Suprapubic skin (tissue), 4 donors: ENCODE measurements at places on chromosomes 5 and 9.
A peak's percentile ranks its signal among the peaks of the same experiment; 100 is the strongest.

DNA sequence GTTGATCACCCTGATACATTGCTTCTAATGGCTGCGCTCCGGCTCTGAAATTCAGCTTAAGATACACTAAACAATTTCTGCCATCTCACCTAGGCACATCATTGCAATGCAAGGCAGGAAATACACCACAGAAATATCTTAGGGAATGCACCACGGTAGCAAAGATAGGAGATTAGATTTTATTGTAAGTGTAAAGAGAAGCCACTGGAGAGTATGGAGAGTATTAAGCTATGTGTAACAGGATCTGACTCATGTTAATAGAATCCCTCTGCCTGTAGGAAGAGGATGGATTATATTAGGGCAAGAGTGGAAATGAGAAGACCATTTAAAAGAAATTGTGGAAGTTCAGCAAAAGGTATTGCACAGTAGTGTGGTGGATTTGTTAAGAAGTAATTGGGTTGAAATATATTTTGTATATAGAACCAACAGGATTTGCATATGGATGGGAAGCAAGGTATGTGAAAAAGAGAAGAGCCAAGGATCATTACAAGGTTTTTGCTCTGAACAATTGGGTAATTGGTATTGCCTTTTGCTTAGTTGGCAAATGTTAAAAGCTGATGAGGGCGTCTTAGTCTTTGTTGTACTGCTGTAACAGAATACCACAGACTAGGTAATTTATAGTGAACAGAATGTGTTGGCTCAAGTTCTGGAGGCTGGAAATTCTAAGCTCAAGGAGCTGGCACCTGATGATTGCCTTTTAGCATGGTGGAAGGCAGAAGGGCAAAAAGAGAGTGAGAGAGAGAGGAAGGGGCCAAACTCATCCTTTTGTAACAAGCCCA is 636.1 kb downstream of the PSAT1 start:
- DNase-seq: no peak
- no peaks in the 10 kb centered on the region for H3K27me3 ChIP-seq
- no peaks in the 10 kb centered on the region for H3K36me3 ChIP-seq
- no peak overlapping the region for H3K27ac ChIP-seq
- H3K4me1 ChIP-seq: no peaks in the 10 kb centered on the region

- H3K36me3 ChIP-seq: no peaks in the 10 kb centered on the region
- no peak overlapping the region for H3K27ac ChIP-seq
- DNase-seq: no peak
- no peak overlapping the region for H3K4me3 ChIP-seq
Measured at GRCh38 chr9:90251316-90251715, 391.3 kb downstream of the DIRAS2 start.

DNA sequence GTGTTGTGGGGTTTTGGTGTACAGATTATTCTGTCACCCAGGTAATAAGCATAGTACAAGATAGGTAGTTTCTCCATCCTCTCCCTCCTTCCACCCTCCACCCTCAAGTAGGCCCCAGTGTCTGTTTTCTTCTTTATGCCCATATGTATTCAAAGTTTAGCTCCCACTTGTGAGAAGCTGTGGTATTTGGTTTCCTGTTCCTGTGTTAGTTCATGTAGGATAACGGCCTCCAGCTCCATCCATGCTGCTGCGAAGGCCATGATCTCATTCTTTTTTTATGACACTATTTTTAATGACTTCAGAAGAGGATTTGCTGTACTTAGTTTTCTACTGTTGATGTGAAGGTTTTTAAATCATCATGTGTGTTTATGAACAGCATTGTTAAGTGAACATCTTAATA is 11.9 kb downstream of the CCDC180 start:
- no peaks in the 10 kb centered on the region for H3K27me3 ChIP-seq
- H3K27ac ChIP-seq: no peak overlapping the region
- H3K4me1 ChIP-seq: no peaks in the 10 kb centered on the region
- H3K4me3 ChIP-seq: no peak overlapping the region

DNA sequence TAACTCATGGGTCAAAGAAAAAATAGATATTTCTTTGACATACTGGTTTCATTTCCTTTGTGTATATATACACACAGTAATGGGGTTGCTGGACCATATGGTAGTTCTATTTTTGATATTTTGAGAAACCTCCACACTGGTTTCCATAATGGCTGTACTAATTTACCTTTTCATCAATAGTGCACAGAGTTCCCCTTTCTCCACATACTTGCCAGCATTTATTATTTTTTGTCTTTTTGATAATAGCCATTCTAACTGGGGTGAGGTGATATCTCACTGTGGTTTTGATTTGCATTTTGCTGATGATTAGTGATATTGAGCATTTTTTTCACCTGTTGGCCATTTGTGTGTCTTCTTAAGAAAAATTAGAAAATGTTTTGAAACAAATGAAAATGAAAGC is 78.4 kb upstream of the CKMT2 start:
- no peak overlapping the region for H3K27ac ChIP-seq
- H3K36me3 ChIP-seq: no peaks in the 10 kb centered on the region
- no peak for DNase-seq
- no peaks in the 10 kb centered on the region for H3K4me1 ChIP-seq
- H3K27me3 ChIP-seq: no peaks in the 10 kb centered on the region

GRCh38 chr5:14937254-14937653 is 65.7 kb upstream of the ANKH start:
- DNase-seq: no peak
- H3K27me3 ChIP-seq: no peaks in the 10 kb centered on the region
- H3K36me3 ChIP-seq: no peaks in the 10 kb centered on the region
- no peaks in the 10 kb centered on the region for H3K4me1 ChIP-seq

GRCh38 chr9:132181796-132182313 is 20.0 kb downstream of the NTNG2 start:
- H3K27ac ChIP-seq: no peak overlapping the region
- H3K4me1 ChIP-seq: no peaks in the 10 kb centered on the region
- peaks cover 57% of the 10 kb centered on the region for H3K27me3 ChIP-seq
- no peak for DNase-seq
- H3K4me3 ChIP-seq: no peak overlapping the region

DNA sequence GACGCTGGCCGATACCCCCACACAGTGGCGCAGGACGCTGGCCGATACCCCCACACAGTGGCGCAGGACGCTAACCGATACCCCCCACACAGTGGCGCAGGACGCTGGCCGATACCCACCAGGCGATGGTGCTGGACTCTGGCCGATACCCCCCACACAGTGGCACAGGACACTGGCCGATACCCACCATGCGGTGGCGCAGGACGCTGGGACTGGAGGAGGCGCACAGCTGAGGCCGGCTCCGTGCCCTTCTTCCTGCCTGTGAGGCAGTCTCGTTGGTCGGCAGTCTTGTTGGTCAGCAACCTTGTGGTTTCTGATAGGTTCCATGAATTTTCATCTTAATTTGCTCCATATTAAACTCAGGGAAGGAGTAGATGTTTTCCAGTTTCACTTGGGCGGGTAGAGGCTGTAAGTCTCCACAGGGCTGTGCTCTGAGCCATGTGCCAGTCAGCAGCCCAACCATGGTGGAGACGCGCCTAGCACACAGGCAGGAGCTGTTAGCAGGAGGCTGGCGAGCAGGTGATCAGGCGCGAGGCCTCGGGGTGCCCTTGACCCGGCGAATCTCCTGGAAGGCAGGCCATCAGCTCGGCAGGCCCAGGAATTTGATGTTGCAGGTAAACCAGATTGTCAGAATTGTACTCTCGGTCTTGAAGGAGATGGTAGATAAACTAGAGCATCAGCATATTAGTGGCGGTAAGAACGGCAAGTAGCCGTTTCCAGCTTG is 75.6 kb downstream of the EHMT1 start:
- H3K27ac ChIP-seq: no peak overlapping the region
- H3K4me1 ChIP-seq: peaks cover 37% of the 10 kb centered on the region
- H3K27me3 ChIP-seq: no peaks in the 10 kb centered on the region

DNA sequence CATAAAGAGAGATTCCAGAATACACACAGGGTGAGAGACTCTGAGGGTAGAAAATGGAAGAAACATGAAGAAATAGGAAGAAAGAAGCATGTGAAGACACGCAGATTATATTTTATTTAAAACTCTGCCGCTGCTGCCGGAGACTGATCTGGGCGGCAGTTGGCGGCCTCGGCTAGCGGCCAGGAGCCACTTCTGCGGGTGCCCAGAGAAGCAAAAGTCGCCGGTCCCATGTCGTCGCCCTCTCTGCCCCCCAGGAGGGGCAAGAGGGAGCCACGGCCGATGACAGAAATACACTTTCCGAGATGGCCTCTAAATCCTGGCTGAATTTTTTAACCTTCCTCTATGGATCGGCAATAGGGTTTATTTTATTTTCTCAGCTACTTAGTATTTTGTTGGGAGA is 40.9 kb downstream of the ANKRD55 start:
- no peaks in the 10 kb centered on the region for H3K27me3 ChIP-seq
- no peaks in the 10 kb centered on the region for H3K36me3 ChIP-seq
- no peak overlapping the region for H3K4me3 ChIP-seq
- no peak overlapping the region for H3K27ac ChIP-seq

GRCh38 chr5:23064710-23065109 is 211.6 kb upstream of the CDH12 start:
- no peak overlapping the region for H3K4me3 ChIP-seq
- H3K27ac ChIP-seq: no peak overlapping the region
- H3K36me3 ChIP-seq: no peaks in the 10 kb centered on the region
- no peaks in the 10 kb centered on the region for H3K4me1 ChIP-seq

DNA sequence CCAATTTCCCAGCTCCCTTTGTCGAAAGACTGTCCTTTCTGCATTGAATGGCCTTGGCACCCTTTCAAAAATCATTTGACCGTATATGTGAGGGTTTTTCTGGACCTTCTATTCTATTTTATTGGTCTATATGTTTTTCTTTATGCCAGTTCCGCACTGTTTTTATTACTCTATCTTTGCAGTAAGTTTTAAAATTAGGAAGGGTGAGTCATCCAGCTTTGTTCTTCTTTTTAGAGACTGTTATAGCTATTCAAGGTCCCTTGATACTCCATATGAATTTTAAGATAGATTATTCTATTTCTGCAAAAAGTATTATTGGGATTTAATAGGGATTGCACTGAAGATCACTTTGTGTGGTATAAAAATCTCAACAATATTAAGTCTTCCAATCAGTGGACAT is 44.2 kb upstream of the STARD4 start:
- H3K36me3 ChIP-seq: no peaks in the 10 kb centered on the region
- H3K27ac ChIP-seq: no peak overlapping the region
- DNase-seq: no peak
- no peaks in the 10 kb centered on the region for H3K27me3 ChIP-seq
- H3K4me1 ChIP-seq: peaks cover 5% of the 10 kb centered on the region

DNA sequence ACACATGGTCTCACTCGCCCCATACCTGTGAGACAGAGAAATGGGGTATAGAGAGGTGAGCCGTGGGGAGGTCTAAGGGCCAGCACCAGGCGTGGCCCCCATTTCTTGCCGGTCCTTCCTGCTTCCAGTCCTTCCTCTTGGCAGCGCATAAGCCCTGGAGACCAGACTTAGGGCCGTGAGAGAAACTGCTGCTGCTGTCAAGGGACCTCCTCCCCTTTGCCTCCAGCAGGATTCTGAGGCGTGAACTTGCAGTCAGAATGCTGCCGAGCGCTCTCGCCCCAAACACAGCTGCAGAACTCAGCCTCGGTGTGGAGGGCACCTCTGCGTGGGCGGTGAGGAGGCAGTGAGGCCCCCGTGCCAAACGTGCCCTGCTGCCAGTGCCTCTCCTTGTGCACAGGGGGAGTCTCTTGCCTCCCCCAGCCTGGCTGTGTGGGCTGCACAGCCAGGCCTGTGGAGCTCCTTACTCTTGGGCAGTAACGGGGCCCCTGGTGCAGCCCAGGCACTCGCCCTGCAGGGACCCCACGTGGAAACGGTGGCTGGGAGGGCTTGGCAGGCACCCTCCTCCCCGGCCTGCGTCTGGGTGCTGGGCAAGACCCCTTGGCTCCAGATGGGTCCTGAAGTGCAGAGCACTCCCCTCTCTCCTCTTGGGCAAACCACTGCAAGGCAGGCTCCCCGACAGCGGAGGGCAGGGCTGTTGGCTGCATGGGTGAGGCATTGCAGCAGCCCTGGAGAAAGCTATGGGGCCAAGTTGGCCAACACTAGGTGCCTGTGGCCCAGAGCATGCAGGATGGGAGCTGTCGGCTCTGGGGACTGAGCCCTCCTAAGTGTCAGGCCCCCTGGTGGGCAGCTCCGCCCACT is 85.4 kb downstream of the RXRA start:
- H3K4me1 ChIP-seq: peaks cover 88% of the 10 kb centered on the region
- peaks cover 13% of the 10 kb centered on the region for H3K36me3 ChIP-seq
- H3K4me3 ChIP-seq: no peak overlapping the region
- no peaks in the 10 kb centered on the region for H3K27me3 ChIP-seq
- DNase-seq: no peak
- peak overlapping the region; percentile 81 for H3K27ac ChIP-seq

DNA sequence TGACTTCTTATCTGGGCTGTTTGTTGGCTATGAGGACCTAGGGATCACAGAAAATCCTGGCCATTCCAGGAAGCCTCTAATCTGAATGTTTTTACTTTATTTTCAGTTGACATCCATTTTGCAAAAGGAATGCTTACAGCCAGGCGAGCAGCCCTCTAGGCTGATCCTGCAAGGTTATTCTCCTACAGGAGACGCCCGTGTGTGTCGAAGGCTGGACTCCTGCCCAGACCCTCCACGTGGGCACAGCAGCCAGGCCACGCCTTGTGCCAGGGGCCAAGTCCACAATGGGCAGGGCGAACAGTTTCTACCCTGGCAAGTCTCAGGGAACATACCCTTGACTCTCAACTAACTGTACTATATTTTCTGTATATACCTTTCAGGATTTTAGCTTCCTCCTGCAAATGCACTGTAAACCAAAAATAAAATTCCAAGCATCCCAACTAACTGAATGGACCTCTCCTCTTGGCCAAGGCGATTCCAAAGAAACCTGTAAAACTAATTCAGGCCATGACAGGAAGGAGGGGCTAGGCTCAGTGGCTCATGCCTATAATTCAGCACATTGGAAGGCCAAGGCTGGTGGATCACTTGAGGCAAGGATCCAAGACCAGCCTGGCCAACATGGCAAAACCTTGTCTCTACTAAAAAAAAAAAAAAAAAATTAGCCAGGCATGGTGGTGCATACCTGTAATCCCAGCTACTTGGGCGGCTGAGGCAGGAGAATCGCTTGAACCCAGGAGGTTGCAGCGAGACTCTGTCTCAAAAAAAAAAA is 5.7 kb downstream of the CMBL start:
- H3K4me1 ChIP-seq: peaks cover 11% of the 10 kb centered on the region
- no peaks in the 10 kb centered on the region for H3K27me3 ChIP-seq
- no peak overlapping the region for H3K27ac ChIP-seq
- H3K4me3 ChIP-seq: no peak overlapping the region
- no peak for DNase-seq

- no peaks in the 10 kb centered on the region for H3K4me1 ChIP-seq
- H3K27ac ChIP-seq: no peak overlapping the region
- H3K4me3 ChIP-seq: no peak overlapping the region
- H3K36me3 ChIP-seq: peaks cover 47% of the 10 kb centered on the region
- no peak for DNase-seq
Measured at GRCh38 chr5:119476341-119476740, 24.0 kb downstream of the HSD17B4 start.

DNA sequence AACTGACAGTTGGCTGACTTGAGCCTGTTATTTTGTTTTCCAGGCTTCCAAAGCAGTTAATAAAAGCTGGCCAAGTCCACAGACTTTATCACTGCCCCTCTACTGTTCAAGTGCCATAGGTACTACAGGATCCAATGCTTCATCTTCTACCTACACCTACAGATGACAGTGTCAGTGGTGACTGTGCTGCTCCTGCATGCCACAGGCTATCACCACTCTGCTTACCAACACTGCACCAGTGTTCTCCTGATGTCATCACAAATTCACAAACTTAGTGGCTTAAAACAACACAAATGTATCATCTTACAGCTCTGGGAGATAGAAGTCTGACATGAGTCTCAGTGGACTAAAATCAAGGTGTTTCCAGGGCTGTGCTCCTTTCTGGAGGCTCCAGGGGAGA is 26.6 kb downstream of the HMGCS1 start:
- H3K4me1 ChIP-seq: no peaks in the 10 kb centered on the region
- H3K36me3 ChIP-seq: peaks cover 21% of the 10 kb centered on the region
- H3K4me3 ChIP-seq: no peak overlapping the region
- H3K27ac ChIP-seq: no peak overlapping the region
- no peaks in the 10 kb centered on the region for H3K27me3 ChIP-seq
